ENCODE measurements at places on chromosomes 11 and 22. TPM values are rescaled to one million over a fixed set of nuclear protein-coding genes. Genes with fewer than 3 reads are reported as not detected.

DGAT2 gene
- polyA plus RNA-seq = 0.77 TPM

B3GAT1 gene
- polyA plus RNA-seq = not detected

HBE1 gene
- 3.1 TPM for polyA plus RNA-seq

KCNJ11 gene
- not detected for polyA plus RNA-seq

MRGPRE gene
- polyA plus RNA-seq = not detected

MYO18B gene
- polyA plus RNA-seq = not detected

OR10A2 gene
- not detected for polyA plus RNA-seq

C11orf16 gene
- polyA plus RNA-seq = not detected

TIMP3 gene
- polyA plus RNA-seq = 375 TPM

GRK3 gene
- polyA plus RNA-seq = 1.8 TPM

MB gene
- not detected for polyA plus RNA-seq

SPTBN2 gene
- 0.53 TPM for polyA plus RNA-seq

OR51B2 gene
- polyA plus RNA-seq = not detected

DEFB131B gene
- polyA plus RNA-seq = not detected

MUC2 gene
- polyA plus RNA-seq = not detected

BRSK2 gene
- 0.05 TPM for polyA plus RNA-seq

SLCO2B1 gene
- not detected for polyA plus RNA-seq

SYTL2 gene
- polyA plus RNA-seq = 148 TPM

BACE1 gene
- polyA plus RNA-seq = 62.7 TPM

CLTCL1 gene
- polyA plus RNA-seq = 6.5 TPM

DDI1 gene
- polyA plus RNA-seq = not detected

SLC25A45 gene
- polyA plus RNA-seq = 0.52 TPM

PTPRCAP gene
- polyA plus RNA-seq = 0.05 TPM

RPUSD4 gene
- 19.6 TPM for polyA plus RNA-seq

OR51B4 gene
- not detected for polyA plus RNA-seq

CALCA gene
- not detected for polyA plus RNA-seq

TECTA gene
- 0.30 TPM for polyA plus RNA-seq

TRPM5 gene
- polyA plus RNA-seq = not detected

OR52N4 gene
- polyA plus RNA-seq = 0.08 TPM

CYP2D6 gene
- 0.06 TPM for polyA plus RNA-seq

RSF1 gene
- 28.1 TPM for polyA plus RNA-seq

UCP3 gene
- polyA plus RNA-seq = 0.18 TPM

NCAM1 gene
- polyA plus RNA-seq = 0.17 TPM

UBQLNL gene
- polyA plus RNA-seq = 0.10 TPM

IGF2 gene
- polyA plus RNA-seq = 0.08 TPM

STK33 gene
- 2.0 TPM for polyA plus RNA-seq

CRYBA4 gene
- polyA plus RNA-seq = not detected

CFAP300 gene
- polyA plus RNA-seq = 5.6 TPM

BTG4 gene
- polyA plus RNA-seq = 0.09 TPM

HIRA gene
- 22.2 TPM for polyA plus RNA-seq

C22orf31 gene
- polyA plus RNA-seq = not detected

PKNOX2 gene
- polyA plus RNA-seq = 2.2 TPM

PPP2R5B gene
- 12.4 TPM for polyA plus RNA-seq

GAL3ST1 gene
- 0.03 TPM for polyA plus RNA-seq

PARVA gene
- 120 TPM for polyA plus RNA-seq
